RWPE2 (cell line): ENCODE measurements at places on chromosomes 2 and 18.

- no peak for DNase-seq
Observed at GRCh38 chr2:179252423-179252822, 12.2 kb downstream of the SESTD1 start.

- no peak for DNase-seq
Observed at GRCh38 chr2:70870790-70871189, 35.2 kb upstream of the CD207 start.

- DNase-seq, result no peak
Observed at GRCh38 chr18:37493352-37493935, 72.2 kb downstream of the CELF4 start.

- no peak for DNase-seq
Observed at GRCh38 chr2:209821806-209822205, 50.2 kb downstream of the UNC80 start.

DNA sequence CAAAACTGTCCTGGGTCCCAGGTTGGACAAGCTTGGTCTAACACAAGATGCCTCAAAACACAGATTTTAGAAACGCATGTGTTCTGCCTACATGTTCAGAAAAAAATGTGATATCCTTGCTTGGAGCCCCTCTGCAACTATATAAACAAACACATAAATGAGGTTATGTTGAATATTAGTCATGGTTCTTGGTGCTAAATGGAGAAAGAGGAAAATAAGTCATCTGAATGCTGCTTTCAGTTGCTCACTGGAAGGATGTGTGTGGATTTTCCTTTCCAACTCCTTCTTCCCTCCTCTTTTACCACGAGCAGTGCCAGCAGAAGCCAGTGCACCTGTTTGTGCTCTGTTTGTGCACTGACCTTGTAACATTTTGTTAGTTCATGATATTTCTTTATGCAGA is 85.3 kb downstream of the PIEZO2 start:
- DNase-seq, result no peak
